ENCODE measurements at places on chromosomes 2 and 18. TPM values are rescaled to one million over a fixed set of nuclear protein-coding genes. Genes with fewer than 3 reads are reported as not detected.

Gene AKAIN1
- not detected for total RNA-seq

Gene UGT1A5
- not detected for total RNA-seq

Gene FAM210A
- total RNA-seq: 19.6 TPM

Gene ALMS1
- total RNA-seq: 25.1 TPM

Gene TLX2
- total RNA-seq: 0.40 TPM

Gene GREB1L
- total RNA-seq: not detected

- no peak for DNase-seq
Observed at GRCh38 chr2:171692331-171692730, 5.1 kb downstream of the DYNC1I2 start.

DNA sequence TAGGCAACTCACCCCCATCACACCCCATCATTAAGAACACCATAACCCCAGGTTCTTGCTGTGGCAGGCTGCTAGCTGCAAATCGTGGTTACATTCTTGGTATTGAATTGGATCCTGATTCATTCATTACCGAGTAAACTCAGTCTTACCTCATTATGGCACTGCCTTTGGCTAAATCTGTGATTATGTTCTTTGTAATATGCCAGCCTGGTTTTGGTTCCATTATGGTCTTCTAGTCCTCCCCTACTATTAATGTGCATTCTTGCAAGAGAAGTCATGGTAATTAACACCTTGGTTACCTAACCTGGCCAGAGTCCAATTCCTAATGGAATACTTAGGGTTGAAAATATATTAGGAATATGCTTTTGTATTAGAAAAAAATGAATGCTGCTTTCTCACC is 258.9 kb upstream of the APCDD1 start:
- DNase-seq: no peak

DNA sequence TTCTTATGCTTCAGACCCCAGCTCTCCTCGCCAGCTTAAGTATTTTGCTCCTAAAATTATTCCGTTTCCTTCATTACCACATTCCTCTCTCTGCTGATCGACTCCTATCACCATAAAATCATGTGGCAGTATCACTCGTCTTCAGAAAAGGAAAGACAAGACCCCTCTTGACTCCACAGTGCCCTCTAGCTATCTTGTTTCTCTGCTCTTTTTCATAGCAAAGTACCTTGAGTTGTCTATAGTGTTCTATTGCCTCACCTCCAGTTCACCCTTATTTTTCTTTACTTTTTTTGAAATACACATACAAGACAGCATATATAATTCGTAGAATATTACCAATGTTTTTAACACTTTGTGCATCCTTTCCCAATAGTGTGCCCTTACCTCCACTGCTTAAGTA is 273.2 kb upstream of the SIX3 start:
- no peak for DNase-seq

GRCh38 chr18:11369556-11369955 is 220.2 kb upstream of the PIEZO2 start:
- no peak for DNase-seq

DNA sequence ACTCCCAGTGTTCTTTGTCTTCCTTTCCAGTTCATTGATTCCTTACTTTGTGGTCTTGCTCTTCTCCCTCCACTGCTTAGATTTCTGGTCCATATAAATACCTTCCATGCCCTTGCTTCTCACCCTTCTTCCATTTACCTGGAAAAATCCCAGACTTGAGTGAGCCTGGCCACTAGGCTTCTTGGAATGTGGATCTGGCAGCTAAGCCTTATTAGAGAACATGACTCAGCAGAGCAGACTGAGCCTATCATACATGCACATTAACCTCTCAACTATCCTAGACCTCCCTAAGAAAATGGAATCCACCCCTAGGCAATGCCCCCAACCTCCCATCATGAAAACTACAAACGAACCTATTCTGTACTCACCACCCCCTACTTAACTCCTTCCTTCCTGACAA is 127.7 kb downstream of the RHBDD1 start:
- DNase-seq: no peak

DNA sequence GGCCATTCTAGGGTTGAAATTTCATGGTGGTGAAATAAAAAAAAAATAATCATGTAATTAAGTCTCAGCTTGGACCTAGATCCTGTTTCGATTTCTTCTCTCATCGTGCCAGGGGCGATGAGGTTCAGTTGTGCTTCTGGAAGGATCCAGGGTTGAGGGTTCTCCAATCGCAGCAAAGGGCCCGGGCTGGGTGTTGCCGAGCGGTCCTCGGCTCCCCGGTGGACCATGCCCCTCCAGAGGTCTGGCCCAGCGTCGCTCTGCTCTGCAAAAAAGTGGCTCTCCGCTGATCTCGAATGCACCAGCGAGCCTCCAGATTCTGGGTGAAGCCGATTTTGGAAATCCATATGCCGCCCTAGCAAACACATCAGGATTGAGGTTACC is 39.0 kb downstream of the EN1 start:
- DNase-seq: no peak

- no peak for DNase-seq
Observed at GRCh38 chr2:74148457-74149246, 940 bp upstream of the BOLA3 start.

DNA sequence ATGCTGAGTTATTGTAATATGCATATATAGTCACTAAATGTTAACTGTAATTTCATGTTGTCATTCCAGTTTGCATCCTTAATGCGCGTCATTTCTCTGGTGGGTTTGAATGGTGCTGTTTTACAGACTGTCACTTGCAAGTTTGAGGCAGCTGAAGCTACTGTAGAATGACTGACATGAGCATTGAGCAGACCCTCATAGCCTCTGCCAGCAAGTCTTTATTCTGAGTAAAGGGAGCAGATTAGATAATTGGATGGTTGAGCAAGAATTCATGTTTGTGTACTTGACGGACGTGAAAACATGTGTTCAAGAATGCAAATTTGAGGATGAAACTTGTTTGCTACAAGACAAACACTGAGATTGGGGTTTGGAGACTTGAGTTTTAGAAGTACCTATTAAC is 854.8 kb upstream of the KLHL29 start:
- no peak for DNase-seq

- DNase-seq: no peak
Observed at GRCh38 chr18:55355223-55355622, 232.8 kb downstream of the TCF4 start.

DNA sequence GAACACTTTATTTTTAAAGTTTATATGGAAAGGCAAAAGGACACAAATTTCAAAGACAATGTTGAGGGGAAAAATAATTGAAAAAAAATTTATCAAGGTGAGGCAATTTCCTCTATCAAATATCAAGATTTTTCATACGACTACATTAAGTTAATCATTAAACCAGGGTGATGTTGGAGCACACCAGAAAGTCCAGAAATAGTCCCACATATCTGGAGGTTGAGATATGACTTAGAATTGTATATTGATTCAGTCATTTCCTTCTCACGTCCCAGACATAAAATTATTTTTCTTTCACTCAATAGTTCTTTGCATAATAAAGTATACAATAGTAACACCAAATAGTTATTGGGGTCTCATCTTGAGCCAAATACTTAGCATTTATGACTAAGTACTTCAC is 605.1 kb downstream of the NUP35 start:
- DNase-seq: no peak

DNA sequence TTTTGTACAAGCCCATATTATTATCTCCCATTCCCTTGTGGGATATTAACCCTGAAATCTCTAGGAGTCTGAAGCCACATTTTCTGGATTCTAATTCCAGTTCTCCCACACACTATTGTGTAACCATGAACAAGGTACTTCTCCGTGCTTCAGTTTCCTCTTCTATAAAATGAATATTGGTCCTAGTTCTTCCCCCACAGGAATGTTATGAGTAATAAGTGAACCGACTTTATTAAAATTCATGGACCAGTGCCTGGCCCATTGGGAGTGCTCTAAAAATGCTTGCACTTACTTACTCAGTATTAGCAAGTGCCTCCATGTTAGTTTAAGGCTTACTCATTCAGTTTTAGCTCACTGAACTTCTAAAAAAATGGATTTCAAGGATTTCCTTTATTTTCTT is 1.4 kb upstream of the ACMSD start:
- DNase-seq: no peak

DNA sequence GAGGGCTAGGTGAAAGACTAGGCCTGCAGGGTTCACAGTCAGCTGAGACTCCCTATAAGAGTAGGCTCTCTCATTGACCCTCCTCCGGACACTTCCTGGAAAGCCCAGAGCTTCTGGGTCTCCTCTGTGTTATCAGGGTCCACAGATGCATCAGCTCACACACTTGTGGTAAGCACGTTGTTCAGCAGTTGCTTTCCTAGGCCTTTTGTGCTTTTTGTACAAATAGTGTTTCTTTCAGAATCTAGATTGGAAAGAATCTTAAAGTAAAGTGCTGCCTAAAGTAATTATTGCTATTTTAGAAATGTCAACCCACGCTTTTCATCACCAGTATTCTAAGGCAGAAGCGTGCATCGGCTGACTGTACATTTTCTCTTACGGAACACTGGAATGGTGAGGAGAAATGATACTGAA is 15.5 kb downstream of the SLC9A2 start:
- no peak for DNase-seq
